AG04450 (cell line): ENCODE measurements at places on chromosomes 6 and 20. TPM values are rescaled to one million over a fixed set of nuclear protein-coding genes. Genes with fewer than 3 reads are reported as not detected.

TNNC2 gene
- polyA plus RNA-seq = 0.38 and 0.45 TPM in 2 replicates

FOXF2 gene
- 17.3 TPM in 2 replicates for polyA plus RNA-seq

MUCL3 gene
- polyA plus RNA-seq = not detected in 2 replicates

HSPA1B gene
- 31.9 TPM in 2 replicates for polyA plus RNA-seq

- no peak for DNase-seq
Measured at GRCh38 chr6:115363379-115363778, 697.3 kb downstream of the FRK start.

DNA sequence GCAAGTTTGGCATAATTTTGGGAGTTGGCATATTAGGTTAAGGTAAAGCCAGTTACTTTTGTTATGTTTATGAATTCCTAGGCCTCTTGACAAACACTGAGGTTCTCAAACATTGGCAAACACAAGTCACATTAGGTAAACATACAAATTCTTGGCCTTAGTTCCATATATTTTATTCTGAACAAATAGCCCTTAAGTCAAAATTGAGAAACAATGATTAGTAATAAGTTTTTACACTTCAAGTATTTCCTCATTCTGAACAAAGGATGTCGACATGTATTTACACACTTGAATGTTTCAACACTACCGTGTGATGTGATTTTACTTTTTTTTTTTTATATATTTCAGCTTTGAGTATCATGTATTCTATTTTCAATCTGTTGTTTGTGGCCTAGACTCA lies 3.8 kb upstream of the ECHDC1 start:
- DNase-seq = no peak

- no peak for DNase-seq
Measured at GRCh38 chr6:101395345-101395744, 1.8 kb downstream of the GRIK2 start.

GRCh38 chr6:113457751-113458150 lies 399.4 kb upstream of the MARCKS start:
- DNase-seq = no peak

GRCh38 chr20:33730946-33731692 lies 677 bp upstream of the ZNF341 start:
- DNase-seq = no peak

DNA sequence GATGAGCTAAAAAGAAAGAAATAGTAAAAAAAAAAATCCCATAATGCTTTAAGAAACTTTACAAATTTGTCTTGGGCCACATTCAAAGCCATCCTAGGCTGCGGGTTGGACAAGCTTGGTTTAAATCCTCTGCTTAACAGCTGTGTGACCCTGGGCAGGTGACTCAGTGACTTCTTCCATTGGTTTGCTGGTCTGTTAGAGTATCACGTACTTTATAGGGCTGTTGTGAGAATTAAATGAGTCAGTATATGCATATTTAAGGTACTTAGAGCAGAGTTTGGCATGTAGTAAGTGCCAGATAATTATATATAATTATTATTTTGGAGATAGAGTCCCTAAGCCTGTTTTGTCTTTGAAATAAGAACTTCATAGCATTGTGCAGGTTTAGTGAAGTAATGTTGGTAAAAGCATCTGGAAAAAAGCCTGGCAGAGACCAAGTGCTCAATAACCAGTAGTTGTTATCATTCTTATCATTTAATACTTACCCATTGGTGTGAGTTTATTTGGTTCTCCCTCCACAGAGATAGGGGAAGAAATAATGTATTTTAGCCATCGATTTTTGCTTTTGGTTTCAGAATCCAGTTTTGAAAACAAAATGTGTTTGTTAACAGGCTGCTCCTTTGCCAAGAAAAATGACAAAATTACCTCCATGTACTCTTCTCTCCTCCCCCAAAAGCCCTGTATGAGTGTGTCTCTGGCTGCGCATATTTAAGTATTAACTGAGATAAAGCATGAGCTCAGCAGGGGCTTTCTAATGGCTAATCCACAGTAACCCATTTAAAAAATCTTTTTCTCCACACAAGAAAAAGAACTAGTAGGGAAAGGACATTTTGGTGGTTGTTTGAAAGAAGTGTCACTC lies 67.2 kb downstream of the FOXO3 start:
- peak; percentile 26 for DNase-seq

DNA sequence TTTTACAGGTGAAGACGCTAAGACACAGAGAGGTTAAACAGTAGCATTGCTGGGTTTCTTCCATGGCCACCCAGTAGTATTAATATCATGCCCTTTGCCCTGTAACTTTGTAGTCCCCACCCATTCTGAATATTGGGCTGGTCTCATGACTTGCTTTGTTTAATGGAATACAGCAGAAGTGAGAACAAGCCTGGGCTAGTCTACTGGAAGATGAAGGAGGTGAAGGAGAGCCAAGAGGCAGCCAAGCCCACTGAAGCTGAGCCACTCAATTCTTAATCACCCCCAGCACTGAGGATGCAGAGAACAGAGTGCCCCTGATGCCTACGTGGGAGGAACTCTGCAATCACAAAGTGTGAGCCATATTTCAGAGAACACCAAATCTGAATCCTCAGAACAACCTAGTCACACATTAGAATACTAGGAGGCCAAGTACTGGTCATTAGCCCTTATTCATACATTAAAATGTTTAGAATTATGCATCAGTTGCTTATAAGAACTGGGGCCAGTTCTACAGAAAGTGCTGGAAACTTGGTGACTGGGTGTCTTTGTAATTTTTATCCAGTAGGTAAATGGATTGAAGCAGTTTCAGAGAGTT lies 270.1 kb upstream of the PRND start:
- DNase-seq = no peak
